ENCODE measurements at places on chromosomes 6 and 20.

DNA sequence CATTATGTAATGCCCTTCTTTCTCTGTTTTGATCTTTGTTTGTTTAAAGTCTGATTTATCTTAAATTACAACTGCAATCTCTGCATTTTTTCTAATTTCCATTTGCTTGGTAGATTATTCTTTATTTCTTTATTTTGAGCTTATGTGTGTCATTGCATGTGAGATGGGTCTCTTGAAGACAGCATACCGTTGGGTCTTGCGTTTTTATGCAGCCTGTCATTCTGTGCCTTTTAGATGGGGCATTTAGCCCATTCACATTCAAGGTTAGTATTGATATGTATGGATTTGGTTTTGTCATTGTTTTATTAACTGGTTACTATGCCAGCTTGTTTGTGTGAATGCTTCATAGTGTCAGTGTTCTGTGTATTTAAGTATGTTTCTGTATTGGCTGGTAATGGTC lies 84.9 kb upstream of the HMGCLL1 start:
- no peak for DNase-seq

DNA sequence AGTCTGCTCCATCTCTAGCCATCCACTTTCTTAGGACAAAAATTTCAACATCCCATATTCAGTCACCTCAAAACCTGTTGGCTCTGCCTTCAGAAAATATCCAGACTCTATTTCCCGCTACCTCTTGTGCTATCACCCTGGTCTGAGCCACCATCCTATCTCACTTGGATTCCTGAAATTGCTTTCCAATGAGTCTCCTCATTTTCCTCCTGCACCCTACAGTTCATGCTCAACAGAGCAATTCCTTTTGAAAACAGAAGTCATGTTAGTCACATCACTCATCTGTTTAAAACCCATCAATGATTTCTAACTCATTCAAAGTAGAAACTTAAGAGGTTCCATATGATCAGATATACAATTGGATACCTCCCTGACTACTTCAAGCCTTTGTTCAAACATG lies 229.9 kb downstream of the ADGRG6 start:
- no peak for DNase-seq

DNA sequence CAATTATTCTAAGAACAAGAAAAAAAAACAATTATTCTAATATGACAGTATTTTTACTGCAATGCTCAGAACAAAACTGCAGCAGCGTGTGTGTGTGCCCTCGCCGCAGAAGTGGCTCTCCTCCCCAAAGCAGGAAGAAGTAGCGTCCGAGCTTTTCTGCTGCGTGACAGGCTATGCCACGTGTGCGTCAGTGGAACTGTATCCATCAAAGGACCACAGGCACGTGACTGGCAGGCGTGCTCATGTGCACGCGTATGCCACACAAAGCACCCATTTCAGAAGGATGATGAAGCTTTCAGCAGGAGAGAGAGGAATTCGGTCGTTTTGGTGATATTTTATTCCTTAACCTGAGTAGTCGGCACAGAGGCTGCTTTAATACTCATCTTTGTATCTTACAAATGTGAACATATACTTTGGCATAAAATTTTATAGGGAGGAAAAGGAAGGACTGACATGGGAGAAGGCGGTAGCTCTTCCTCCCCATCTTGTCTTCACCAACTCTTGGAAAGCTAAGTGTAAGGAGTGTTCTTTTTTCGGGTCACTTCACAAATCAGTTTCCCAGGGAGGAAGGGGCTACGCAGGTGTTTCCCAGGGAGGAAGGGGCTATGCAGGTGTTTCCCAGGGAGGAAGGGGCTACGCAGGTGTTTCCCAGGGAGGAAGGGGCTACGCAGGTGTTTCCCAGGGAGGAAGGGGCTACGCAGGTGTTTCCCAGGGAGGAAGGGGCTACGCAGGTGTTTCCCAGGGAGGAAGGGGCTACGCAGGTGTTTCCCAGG lies 3.4 kb downstream of the TCFL5 start:
- no peak for DNase-seq

DNA sequence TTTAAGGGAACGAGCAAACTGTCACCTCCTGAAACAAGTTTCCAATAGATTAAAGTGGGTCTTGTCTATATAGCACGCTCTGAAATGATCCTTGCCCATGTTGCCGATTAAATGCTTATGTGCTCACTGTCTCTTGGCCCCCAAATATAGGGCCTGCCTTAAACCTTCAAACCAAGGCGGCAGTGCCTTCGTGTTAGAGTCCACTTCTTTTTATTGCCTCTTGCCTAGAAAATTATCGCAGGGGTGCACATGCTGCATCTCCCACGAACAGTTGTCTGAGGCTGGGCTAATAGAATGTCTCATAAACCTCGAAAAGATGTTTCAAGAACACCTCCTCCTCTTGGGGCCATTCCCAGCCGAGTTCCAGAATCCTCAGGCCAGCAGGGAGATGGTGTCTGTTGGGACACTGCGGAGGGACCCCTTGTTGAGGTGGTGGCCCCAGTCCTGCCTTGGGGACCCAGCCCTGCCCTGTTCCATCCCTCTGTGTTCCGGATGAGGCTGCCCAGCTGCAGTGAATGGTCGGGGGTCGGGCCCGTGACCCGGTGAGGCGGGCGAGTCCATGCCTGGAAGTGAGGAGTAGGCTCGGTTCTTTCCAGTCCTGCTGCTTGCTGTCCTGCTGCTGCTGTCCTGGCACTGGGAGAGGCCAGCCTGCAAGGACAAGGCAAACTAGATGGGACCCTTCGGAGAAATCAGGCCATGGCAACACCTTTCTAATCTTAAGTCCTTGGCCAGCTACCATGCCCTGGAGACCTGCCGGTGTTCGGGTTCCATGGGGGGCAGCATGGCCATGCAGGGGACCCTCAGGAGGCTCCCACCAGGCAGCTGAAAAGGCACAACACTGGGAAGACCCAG lies 34.7 kb upstream of the SLCO4A1 start:
- no peak for DNase-seq

GRCh38 chr6:121436960-121437850 lies 1.8 kb downstream of the GJA1 start:
- no peak for DNase-seq

- no peak for DNase-seq
Measured at GRCh38 chr6:90121982-90122381, 174.7 kb downstream of the BACH2 start.

DNA sequence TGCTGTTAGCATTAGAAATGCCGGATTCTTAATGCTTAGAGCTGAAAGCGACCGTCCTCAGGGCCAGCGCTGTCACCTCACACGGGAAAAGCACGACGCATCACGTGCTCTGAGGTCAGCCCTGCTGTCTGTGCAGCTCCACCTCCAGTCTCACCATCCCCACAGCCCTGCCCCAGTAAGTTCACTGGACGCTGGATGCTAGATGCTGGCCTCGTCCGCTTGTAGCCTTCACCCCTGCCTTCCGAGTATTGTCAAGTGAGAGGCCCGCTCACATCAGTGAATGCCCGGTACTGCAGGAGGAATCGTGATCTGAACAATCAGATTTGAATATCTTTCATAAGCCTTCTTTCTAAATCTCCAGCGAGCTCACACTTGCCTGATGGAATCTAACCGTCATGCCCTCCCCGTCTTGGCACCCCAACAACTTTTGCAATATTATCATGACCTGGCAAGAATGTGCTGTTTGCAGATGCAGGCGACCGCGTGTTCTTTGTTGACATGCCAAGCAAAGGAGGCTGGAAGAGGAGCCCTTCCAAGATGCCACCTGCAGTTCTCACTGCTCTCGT lies 64.9 kb downstream of the DLL1 start:
- no peak for DNase-seq

DNA sequence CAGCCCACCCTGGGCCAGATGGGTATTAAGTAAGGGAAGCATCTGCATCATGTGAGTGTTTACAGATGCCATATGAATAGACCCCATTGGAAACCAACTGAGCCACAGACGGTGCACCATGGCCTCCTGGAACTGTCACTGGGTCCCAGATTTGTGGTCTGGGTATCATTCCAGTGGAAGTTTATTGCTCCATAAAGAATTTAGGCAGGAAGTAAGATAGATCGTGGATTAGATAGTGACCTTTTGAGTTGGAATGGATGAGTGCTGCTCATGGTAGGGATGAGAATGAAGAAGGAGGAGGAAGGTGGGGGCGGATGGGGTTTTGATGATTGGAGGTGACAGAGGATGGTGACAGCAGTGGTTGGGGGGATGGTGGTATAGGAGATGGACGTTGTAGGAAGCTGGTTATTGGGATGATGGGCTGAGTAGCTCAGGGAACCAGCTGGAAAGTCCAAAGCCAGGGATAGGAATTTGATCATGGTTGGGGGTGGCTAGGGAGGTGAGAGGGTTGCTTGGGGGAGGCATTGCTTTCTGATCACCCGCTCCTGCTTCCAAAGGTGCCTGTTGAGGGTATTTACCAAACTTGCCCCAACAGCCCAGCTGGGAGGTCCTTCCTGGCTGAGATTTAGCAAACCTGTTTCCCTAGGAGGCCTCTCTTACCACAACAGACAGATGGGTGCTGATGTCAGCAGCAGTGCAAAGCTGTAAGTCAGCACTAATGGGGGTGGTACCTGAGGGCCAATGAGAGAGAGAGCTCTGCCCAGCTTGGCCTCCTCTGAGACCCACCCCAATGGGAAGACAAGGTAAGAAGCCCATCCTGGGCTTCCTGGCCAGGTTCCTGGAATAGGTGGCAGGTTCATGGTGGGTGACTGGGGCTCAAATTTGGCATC lies 78.0 kb downstream of the VEGFA start:
- no peak for DNase-seq

DNA sequence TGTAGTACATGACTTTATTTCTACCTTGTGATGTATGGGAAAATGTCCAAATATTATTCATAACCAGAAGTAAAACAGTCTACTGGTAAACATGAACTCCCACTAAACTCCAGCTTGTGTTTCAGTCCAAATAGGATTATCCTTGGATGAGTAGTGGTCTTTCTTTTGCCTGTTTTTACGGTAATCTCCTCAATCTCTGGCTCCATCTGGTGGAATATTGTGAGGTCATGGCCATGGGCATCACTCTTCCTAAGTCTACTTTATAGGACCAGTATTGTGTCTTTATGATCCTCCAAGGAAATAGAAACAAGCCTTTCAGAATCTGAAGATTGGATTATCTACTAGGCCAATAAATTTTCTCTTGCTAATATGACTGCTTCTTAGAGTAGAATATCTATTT lies 505.0 kb downstream of the BMP2 start:
- DNase-seq = no peak

- DNase-seq = no peak
Measured at GRCh38 chr6:1482381-1483166, 93.2 kb downstream of the FOXF2 start.

GRCh38 chr6:21648475-21649050 lies 55.0 kb downstream of the SOX4 start:
- no peak for DNase-seq

DNA sequence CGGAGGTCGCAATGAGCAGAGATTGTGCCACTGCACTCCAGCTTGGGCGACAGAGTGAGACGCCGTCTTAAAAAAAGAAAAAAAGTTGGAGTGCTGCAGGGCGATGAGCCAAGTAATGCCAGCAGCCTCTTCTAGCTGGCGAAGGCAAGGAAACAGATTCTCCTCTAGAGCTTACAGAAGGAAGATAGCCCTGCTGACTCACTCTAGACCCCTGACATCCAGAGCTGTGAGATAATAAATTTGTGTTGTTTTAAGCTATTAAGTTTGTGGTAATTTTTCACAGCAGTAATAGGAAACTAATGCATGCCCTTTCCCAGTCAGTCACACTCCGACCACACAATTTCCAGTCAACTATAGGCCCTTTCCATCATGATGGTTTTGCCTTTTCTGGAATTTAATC lies 16.4 kb downstream of the PRSS16 start:
- DNase-seq = no peak

DNA sequence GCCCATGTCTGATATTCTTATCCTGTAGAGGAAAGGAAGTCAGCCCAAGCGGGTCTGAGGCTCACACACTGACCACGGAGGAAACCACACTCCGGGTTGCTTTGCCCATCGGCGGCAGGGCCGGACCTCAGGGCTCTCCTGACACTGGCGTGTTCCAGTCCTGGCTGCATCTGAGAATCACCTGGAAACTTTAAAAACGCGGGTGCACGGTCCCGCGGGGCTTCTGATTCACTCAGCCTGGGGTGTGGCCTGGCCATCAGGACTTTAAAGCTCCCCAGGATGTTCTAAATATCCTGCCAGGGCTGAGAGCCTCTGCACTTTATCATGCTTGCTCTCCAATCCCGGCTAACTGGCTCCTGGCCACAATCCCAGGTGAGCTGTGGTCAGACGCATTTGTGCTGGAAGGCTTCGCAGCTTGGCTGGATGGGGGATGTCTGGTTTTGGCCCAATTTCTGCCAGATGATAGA lies 47.7 kb upstream of the DACT2 start:
- no peak for DNase-seq

DNA sequence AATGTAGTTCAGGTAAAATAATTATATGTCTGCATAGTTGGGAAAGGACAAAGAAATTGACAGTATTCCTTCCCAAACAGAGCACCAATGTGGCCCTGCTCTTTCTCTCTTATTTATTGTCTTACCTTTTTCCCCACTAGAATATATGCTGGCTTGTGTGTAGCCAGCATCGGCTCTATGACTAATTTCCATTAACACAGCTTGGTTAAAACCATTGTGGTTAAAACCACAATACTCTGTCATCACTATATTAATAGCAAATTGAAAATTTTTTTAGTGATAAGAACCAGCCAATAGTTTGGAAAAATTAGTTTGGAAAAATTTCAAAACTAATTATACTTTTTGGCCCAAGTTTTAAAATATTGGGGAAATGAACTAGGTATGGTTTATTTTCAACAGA lies 535.1 kb downstream of the UTRN start:
- no peak for DNase-seq

DNA sequence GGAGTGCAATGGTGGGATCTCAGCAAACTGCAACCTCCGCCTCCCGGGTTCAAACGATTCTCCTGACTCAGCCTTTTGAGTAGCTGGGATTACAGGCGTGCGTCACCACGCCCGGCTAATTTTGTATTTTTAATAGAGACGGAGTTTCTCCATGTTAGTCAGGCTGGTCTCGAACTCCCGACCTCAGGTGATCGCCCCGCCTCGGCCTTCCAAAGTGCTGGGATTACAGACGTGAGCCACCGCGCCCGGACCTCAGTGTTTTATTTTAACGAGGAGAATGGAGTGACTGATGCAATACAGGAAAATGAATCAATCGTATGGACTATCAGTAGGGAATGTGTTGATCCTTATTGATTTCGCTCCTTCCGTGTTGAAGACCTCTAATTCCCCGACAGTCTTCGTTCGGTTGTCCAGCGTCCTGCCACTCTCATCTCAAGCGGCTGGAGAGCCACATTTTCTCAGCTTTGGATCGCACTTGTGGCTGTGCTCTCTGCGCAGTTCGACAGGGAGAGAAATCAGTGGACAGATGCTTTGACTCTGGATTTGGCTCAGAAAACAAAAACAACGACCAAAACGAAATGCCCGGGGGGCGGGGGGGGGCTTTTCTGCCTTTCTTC lies 166.2 kb downstream of the TRIM27 start:
- no peak for DNase-seq

- no peak for DNase-seq
Measured at GRCh38 chr6:1810880-1811279, 201.2 kb downstream of the FOXC1 start.

- no peak for DNase-seq
Measured at GRCh38 chr6:67000121-67000520, 1293.1 kb upstream of the EYS start.

DNA sequence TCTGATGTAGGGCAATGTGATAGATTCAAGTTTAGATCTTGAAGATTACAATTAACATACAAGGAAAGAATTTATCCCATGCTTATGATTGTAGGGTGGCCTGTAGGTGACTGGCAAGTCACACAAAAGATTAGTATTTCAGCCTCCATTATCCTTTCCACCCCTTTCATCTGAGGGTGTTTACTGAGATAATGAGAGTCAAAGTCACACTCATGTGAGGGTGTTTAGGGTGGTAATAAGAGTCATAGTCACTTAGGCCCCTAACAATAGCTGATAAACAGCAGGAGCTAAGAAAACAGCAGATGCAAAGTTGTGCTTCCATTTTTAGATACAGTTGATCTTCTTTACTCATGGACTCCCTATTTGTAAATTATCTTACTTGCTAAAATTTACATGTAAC lies 11.4 kb downstream of the FAM184A start:
- no peak for DNase-seq

Data from activated effector memory CD4-positive, alpha-beta T cell treated with Interleukin-2 at 50 U/mL for 16 hours (primary cell).